ENCODE measurements at places on chromosomes 16 and 17.

DNA sequence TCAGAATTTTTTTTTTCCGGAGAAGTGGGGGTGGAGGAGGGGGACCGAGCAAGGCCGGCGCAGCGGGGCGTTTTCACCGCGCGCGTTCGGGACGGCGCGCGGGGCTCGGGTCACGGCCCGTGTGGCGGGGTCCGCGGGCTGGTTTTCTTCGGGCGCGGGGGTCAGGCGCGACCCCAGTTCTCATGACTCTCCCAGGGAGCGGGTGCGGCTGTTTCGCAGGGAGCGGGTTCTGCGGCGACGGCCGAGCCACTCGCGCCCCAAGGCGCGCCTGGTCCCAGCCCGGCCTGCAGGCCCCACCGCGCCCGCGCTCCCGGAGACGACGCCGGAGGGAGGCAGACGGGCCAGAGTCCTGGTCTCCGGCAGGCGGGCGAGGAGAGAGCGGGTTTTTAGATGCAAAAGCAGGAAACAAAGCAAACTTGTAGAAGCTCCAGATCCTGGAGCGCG lies 1.0 kb downstream of the BAHCC1 start:
- no peak for DNase-seq

DNA sequence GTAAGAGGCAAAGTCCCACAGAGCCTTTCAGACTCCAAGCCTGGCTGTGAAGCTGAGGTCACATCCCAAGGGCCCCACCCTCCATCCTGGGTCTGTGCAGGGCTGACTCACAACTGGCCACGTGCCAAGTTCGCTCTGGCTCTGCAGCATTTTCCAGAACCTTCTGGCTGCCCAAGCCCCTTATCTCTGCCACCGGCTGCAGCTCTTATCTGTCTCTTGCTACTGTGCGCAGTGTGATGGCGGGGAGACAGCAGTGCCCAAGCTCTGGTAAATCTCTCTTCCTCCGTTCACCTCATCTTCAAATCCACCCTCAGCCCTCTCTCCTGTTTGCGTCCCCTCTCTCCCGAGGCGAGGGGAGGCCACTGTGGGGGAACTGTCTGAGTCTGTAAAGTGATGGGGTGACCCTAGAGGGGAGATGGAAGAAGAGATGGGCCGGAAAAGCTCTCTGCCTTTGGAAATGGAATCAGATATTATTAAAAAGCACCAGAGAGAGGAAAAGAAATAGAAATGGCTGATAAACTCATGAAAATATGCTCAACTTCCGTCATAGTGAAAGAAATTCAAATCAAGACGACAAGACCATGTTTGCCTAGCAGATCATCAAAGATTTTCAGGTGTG lies 162.7 kb upstream of the CDC42EP4 start:
- peak; percentile 79 for DNase-seq

DNA sequence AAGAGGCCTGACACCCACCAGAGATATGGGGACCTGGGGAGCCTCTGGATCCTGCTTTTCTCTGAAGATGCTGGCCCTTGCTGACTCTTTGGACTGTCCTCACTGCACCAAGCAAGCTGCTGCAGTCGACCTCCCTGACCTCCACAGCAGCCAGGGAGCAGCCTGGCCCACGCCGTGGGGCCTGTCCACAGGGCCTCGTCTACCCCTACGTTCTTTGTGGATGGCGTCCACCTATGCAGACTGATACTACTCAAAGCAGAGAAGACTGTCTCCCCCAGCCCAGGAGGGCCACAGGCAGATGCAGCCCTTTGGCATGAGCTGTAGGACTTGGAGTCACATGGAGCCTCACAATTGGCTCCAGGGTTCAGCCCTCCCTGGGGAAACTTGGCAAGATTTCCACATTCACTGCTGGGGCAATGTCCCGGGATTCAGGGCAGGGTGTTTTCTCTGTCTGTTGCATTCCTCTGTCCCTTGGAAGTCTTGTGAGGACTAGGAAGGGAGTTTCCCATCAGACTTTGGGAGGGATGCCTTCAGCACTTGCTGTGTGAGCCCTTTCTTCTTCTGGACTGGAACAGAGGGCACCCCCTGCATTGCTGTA lies 152.2 kb downstream of the NTN1 start:
- no peak for DNase-seq

GRCh38 chr16:81357711-81358260 lies 43.0 kb downstream of the GAN start:
- DNase-seq: no peak

DNA sequence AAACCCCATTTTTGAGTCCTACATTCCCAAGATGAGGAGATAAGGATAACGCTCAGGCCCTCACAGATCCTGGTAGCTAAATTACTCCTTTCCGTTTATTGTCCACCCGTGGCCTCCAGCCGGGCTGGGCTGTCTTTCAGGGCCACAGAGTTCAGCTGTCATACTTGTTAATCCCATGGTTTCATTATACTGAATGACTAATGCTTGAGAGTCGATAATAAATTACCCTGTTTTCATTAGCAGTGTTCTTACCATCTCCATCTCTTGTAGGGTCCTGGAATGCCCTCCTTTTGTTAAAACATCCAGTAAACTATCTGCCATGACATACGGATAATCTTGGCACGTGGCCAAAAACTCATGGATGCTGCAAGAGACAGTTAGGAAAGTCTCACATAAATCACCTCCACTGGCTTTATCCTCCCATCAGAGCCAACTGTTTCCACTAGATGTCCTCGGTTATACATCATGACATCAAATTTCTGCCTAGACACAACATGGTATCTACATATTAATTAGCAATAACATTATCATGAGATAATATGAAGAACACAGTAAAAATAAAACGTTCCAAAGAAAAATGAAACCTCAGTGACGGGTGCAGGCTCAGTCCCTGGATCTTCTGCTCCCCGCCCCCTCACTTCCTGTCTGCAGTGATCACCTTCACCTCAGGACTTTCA lies 45.3 kb downstream of the BRD7 start:
- peak; percentile 57 for DNase-seq

GRCh38 chr17:77819497-77819896 lies 139.0 kb upstream of the TNRC6C start:
- no peak for DNase-seq

DNA sequence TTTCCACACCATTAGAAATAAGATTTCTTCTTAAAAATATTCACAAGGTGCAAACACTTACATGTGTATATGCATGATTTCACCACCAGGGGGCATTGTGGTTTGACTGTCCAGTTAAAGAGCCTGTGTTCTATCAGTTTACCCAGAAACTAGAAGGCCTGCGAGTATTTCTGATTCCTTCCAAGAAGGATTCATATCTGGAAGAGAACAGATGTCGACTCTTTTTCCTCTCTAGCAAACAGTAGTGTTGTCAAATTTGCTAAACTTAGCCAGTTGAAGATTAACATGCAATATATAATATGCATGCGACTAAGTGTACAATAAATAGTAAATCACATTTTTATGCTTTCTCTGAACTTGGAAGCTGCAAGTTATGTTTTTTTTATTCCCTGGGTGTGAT lies 404.1 kb downstream of the WWOX start:
- peak; percentile 64 for DNase-seq

- DNase-seq: no peak
Observed at GRCh38 chr17:36715951-36716350, 114.6 kb downstream of the MRM1 start.

DNA sequence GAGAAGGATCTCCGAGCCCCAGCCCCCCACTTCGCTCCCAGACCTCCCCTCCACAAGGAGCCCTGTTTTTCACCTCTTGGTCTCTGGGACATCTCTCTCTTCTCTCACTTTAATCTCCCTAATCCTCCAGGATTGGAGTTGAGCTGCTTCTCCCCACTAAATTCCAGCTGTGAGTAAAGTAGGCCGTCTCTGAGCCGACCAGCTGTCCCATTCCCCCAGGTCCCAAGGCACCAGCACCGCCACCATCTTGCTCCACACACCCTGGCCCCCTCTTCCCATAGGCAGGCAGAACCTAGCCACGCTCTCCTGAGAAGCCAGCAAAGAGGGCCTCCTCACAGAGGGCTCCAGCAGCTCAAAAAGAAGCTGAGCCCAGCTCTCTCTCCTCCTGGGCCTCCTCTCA lies 878 bp downstream of the DLG4 start:
- DNase-seq: no peak

DNA sequence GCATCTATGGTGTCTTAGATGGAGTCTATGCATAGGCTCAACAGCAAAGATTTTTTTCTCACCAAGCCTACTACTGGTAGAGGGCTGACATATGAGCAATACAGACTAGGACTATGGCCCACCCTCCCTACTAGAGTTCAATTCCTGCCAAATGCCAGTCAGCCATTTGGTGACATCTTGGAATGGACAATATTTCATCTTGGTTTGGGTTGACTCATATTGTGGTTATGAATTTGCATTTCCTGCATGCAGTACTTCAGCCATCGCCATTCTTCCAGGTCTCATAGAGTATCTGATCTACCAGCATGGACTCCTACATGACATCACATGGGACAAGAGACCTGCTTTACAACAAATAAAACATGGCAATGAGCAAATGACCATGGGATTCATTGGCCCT lies 778.1 kb upstream of the SOX9 start:
- DNase-seq: no peak

- DNase-seq: no peak
Observed at GRCh38 chr17:55441544-55441943, 19.9 kb upstream of the MMD start.

GRCh38 chr17:28365487-28365886 lies 488 bp upstream of the SEBOX start:
- DNase-seq: no peak

DNA sequence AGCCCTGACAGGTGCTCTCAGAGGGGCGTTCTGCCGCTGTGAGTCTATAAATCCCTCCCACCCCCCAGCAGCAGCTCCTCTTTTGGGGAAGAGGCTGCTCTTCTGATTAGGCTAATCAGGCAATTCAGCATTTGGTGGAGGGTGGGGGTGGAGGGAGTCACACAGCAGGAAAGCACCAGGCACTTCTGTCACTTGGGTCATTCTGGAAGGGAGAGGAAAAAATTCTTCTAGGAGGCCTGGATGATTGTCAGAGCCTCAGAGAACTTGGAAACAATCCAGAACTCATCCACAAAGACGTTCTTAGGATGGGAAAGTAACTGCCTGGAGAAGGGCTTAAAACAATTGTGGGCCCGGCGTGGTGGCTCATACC lies 7.3 kb upstream of the SSTR2 start:
- no peak for DNase-seq

DNA sequence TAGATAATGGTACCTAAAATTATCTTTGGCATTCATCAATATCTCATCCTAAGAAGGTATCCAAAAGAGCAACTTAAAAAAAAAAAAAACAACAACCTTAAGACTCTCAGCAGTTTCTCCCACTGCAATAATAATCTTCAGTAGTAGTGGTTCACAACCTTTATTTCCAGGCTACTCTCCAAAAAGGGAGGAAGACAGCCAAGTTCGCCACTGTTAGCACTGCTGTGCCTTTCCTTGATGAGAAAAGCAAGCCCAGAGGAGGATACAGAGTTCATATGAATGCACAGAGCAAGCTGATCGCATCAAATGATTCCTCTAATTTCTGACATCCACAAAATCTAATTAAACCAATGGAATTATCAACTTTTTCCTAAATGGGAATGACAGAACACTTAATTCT lies 199.4 kb downstream of the AATF start:
- DNase-seq: peak; percentile 33

DNA sequence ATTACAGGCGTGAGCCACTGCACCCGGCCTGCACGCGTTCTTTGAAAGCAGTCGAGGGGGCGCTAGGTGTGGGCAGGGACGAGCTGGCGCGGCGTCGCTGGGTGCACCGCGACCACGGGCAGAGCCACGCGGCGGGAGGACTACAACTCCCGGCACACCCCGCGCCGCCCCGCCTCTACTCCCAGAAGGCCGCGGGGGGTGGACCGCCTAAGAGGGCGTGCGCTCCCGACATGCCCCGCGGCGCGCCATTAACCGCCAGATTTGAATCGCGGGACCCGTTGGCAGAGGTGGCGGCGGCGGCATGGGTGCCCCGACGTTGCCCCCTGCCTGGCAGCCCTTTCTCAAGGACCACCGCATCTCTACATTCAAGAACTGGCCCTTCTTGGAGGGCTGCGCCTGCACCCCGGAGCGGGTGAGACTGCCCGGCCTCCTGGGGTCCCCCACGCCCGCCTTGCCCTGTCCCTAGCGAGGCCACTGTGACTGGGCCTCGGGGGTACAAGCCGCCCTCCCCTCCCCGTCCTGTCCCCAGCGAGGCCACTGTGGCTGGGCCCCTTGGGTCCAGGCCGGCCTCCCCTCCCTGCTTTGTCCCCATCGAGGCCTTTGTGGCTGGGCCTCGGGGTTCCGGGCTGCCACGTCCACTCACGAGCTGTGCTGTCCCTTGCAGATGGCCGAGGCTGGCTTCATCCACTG lies at the start of gene BIRC5:
Gene BIRC5 (plus strand): TSS at position 238 of the 690 bp plus-strand sequence. CDS start 64 bp downstream, at position 302.
- peak; percentile 84 for DNase-seq

DNA sequence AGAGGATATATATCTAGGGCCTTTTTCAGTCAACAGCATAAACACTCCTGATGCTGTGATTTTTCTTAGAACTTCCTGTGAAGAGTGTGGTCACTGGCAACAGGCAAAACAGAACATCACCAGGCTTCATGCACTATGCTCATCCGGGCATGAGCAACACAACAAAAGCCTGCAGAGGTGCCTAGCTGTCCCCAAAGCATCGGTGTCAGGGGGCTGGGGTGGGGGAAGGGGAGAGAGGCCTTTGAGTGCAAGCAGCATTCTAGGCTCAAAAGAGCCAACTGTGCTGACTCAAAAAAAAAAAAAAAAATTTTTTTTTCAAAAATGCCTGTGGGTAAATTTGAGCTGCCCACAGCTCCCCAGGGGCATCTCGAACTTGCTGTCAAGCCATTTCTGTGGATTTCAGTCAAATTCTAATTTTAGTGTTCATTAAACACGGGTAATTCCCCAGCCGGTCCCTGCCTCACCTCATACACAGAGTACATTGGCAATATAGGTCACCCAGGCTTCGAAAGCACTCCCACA lies 194.6 kb upstream of the DYNLRB2 start:
- DNase-seq: no peak

DNA sequence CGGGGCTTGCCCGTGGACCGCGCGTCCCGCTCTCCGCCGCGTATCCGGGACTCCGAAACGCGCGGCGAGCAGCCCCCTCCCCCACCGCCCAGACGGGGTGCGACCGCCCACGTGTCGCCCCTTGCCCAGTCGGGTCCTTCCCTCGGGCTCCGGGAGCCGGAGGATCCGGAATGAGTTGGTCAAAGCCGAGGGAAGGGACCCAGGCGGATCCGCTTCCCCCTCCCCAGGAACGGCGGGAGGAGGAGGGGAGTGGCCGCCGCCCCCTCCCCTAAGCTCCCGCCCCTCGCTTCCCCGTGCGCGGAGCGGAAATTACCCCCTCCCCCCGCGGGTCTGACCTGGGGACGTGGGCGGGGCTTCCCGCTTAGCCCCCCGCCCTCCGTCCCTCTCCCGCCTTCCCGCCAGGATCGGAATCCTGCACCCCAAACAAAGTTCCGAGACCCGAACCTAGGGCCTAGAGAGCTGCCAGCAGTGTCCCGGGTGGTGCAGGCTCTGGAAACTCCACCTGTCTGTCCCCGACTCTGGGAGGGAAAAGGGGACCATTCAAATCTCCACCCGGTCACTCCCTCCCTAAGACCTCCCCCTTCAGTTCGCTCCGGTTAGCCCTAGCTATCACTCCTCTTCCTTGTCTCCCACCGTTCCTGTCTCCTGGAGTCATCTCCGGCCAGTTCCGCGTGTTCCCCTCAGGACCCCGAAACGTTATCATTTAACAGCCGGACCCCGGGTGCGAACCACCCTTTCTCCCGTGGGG lies 1.0 kb upstream of the IGF2BP1 start:
- no peak for DNase-seq

GRCh38 chr17:30824002-30824355 lies 513 bp downstream of the CRLF3 start:
- DNase-seq: peak; percentile 10

GRCh38 chr17:64146418-64147109 lies 16.6 kb upstream of the ERN1 start:
- peak; percentile 77 for DNase-seq

- DNase-seq: no peak
Observed at GRCh38 chr16:76696876-76697275, 419.7 kb downstream of the CNTNAP4 start.
